Stimulated activated CD4-positive, alpha-beta T cell treated with anti-CD3 and anti-CD28 coated beads, Interleukin-4, amount 100 ng/mL, for 1 hour (primary cell): ENCODE measurements at places on chromosomes 1 and 21.

- no peak for DNase-seq
Measured at GRCh38 chr1:63748641-63749040, 25.2 kb upstream of the ROR1 start.

- no peak for DNase-seq
Measured at GRCh38 chr1:205249651-205250050, 21.9 kb downstream of the TMCC2 start.

GRCh38 chr1:18948913-18949685, 7.4 kb downstream of the IFFO2 start:
- no peak for DNase-seq

- DNase-seq = no peak
Measured at GRCh38 chr1:207331354-207332313, 10.2 kb downstream of the CD55 start.

GRCh38 chr1:184219414-184219813, 167.4 kb upstream of the C1orf21 start:
- no peak for DNase-seq

GRCh38 chr1:101704895-101705294, 291.8 kb downstream of the OLFM3 start:
- DNase-seq = no peak

- no peak for DNase-seq
Measured at GRCh38 chr1:66261364-66261763, 272.6 kb upstream of the SGIP1 start.

DNA sequence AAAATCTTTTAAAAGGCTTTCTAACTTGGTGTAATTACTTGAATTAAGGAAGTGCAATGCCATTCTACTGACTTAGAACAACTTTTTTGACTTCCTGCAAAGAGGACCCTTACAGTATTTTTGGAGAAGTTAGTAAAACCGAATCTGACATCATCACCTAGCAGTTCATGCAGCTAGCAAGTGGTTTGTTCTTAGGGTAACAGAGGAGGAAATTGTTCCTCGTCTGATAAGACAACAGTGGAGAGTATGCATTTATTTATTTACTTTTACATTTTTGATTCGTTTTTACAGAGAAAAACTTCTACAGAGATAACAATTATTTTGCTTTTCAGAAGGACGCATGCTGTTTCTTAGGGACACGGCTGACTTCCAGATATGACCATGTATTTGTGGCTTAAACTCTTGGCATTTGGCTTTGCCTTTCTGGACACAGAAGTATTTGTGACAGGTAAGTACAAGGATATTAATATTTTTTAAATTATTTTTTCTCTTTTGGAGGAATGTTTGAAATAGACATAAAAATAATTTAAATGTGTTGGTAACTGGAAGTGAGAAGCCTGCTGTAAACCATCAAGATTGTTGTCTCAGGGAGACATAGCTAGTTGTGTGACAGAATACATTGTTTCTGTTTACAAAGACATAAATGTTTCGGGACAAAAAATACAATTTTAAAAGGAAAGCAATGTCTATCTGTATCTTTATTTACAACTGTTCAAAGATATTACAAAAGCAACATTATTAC, at the start of gene PTPRC:
TSS of gene PTPRC (plus strand) at position 147 of the 742 bp plus-strand sequence. CDS start at position 376, 229 bp downstream.
- DNase-seq = no peak

DNA sequence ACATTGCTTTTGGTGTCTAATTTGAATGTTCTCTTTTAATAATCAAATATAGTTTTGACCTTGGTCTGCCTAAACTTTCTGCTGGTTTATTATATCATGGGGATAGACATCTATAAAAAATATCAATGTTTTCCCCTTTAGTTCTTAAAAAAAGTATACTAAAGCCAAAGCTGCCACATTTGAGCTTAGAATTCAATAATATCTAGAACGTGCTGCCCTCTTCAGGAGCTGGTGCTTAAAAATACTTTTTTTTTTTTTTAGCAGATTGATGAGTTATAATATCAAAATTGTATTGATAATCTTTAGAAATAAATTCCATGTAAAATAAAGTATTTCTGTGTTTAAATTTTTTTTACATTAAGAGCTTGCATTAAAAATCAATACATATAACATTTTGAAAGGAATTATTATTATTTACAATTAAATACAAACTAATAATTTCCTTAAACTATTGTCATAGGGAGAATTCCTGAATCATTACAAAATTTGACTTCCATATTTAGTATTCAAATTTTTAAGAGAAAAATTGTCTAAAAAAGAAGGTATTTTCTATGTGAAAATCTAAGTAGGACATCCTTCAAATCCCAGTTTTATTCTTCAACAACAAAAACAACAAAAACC, 40.1 kb upstream of the ADGRL2 start:
- DNase-seq = no peak

GRCh38 chr1:54356680-54357147, 49.5 kb downstream of the SSBP3 start:
- DNase-seq = peak; percentile 41

DNA sequence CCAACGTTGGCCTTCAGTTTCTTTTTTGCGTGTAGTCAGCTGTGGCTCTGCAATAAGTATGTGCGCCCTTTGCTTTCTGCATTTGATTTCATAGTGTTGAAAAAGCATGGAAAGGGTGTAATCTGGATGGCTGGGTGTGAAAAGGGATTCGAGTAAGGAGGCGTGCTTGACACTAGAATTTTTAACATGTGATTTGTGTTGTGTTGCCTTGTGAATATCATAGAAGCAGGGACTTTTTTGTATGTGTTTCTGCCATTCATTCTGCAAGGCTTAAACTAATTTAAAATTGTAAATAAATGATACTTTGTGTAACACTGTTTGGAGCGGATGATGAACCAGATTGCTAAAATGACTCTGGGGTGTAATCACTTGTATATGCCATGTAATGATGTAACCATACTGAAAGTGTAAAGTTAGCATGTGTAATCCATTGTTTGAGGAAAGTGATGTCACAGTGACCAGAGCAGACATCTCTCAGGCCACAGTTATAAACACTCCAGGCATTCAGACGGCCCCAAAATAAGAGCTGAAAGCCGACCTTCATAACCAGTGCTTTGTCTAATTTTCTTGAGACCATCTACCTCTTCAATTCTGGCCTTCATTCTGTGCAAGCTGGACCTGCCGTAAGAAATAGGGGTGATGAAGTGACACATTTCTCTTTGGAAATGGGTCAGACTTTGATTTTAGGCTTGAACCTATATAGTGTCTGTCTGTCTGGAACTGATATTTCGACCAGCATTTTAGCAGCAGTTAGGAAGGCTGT, 618 bp downstream of the SH3BGR start:
- no peak for DNase-seq

DNA sequence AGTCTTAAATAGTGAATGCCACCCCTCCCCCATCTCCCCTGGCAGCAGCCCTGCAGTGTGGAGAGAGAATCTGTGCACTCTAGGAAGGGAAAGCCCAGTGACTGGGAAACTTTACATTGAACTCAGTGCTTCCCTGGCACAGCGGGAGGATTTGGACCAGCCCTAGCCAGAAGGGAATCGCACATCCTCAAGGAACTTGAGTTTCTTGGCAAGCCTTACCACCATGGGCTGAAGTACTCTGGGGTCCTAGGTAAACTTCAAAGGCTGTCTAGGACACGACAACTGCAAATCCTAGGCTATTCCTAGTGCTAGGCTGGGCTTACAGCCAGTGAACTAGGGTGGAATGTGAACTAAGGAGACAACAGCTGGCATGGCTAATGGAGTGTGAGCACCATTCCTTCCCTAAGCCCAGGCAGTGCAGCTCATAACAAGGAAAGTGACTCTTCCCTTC, 88.3 kb downstream of the COL24A1 start:
- no peak for DNase-seq

DNA sequence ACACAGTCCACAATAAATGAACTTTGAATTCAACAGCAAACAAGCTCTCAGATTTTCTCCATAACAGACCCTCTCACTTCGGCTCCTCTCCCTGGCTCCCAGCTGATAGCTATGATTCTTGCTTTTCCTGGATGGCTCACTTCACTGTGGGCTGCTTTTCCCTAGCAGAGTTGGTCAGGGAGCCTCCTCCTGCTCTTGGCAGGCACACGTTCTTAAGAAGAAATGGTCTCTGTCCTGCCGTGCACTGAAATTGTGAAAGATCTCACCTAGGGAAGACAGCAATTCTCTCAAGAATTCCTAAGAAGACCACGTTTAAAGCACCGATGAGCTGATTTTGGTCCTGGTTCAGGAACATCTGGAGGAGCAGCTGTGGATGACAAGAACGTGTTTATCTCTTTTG, 148.5 kb upstream of the KCNK2 start:
- DNase-seq = no peak

GRCh38 chr1:108826081-108826635, 30.7 kb downstream of the AKNAD1 start:
- no peak for DNase-seq

GRCh38 chr1:236023926-236024565, 40.8 kb downstream of the NID1 start:
- no peak for DNase-seq
